IMR-90 (cell line): ENCODE measurements at places on chromosomes 3 and 15. TPM values are rescaled to one million over a fixed set of nuclear protein-coding genes. Genes with fewer than 3 reads are reported as not detected.

DNA sequence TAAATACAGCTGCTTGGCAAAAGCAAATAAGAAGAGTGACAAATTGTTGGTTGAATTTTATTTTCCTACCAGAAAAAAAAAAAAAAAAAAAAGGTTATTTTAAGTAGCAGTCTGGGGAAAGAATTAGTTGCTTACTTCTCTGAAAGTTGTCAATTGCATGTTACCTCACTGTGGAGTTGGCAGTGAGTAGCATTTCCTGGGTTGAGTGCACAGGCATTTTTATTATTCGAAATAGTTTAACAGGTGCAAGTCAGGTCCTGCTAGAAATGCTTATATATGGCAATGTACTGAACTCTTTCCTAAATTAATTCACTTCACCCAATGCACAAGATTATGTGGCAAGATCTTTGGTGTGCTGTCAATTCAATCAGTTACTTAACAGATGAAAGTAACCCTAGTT is 680.6 kb downstream of the EPHA3 start:
- no peak for DNase-seq
- no peaks in the 10 kb centered on the region for H3K27me3 ChIP-seq
- no peaks in the 10 kb centered on the region for H3K36me3 ChIP-seq
- no peak overlapping the region for H3K4me3 ChIP-seq

DNA sequence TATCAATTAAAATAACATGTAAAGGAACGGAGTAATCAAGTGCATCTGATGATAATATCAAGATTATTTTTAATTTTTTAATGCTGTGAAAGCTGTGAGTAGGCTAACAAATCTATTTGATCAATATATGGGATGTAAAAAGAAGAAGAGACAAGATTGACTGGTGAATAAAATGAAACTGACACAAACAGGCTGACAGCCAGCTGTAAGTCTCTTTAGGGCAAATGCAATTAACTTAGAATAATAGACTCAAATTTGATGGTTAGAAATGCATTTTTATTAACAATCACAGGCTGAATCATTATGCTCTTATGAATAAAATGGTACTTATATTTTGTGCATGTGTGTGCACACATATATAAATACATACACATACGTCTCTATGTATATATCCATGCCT is 68.0 kb downstream of the MDFIC2 start:
- no peaks in the 10 kb centered on the region for H3K4me1 ChIP-seq
- no peaks in the 10 kb centered on the region; the same call in 1 of the 2 replicates for H3K27me3 ChIP-seq
- no peak overlapping the region for H3K27ac ChIP-seq

The TMEM45A gene
- total RNA-seq = 13.6 and 20.8 TPM in 2 replicates

DNA sequence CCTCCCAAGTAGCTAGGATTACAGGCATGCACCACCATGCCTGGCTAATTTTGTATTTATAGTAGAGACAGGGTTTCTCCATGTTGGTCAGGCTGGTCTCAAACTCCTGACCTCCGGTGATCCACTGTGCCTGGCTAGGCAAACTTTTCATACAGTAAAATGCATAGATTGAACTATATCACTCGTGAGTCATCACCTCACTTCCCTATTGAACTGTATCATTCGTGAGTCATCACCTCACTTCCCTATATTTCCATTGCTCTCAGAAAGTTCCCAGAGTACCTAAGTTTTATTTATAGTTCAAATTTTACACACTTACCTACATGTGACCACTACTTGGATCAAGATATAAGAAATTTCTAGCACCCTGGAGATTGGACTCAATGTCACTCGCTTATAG is 73.6 kb upstream of the ACAD9 start:
- peak; percentile 65 for DNase-seq
- H3K4me3 ChIP-seq = no peak overlapping the region
- H3K4me1 ChIP-seq = peaks cover 8% of the 10 kb centered on the region
- H3K27me3 ChIP-seq = no peaks in the 10 kb centered on the region
- H3K36me3 ChIP-seq = peaks cover 36% of the 10 kb centered on the region

The ANKRD63 gene
- total RNA-seq = under 0.01 TPM in 1 of 2 replicates, not detected in the other

- no peak for DNase-seq
- no peak overlapping the region for H3K4me3 ChIP-seq
- H3K36me3 ChIP-seq = no peaks in the 10 kb centered on the region
- H3K27me3 ChIP-seq = no peaks in the 10 kb centered on the region
- H3K27ac ChIP-seq = no peak overlapping the region
These were observed 156.7 kb upstream of the EPHA6 start for GRCh38 chr3:96657710-96658109.

- H3K4me3 ChIP-seq = no peak overlapping the region
- peaks cover 61% of the 10 kb centered on the region for H3K36me3 ChIP-seq
- peaks cover 10% of the 10 kb centered on the region for H3K4me1 ChIP-seq
- no peaks in the 10 kb centered on the region for H3K27me3 ChIP-seq
These were observed 34.7 kb downstream of the NIPA2 start for GRCh38 chr15:22872936-22873701.
